ENCODE measurements at places on chromosomes 13 and 19. TPM values are rescaled to one million over a fixed set of nuclear protein-coding genes. Genes with fewer than 3 reads are reported as not detected.

The CLEC17A gene
- not detected for total RNA-seq

The ERFL gene
- total RNA-seq, result not detected

The CACTIN gene
- total RNA-seq, result 45.2 TPM

The DIAPH3 gene
- 33.9 TPM for total RNA-seq

The CPB2 gene
- total RNA-seq, result not detected

The SYT5 gene
- total RNA-seq, result not detected

The ETV2 gene
- 9.0 TPM for total RNA-seq

The ATP4B gene
- not detected for total RNA-seq

The SH3GL1 gene
- 79.7 TPM for total RNA-seq

The HRC gene
- total RNA-seq, result not detected

The SPACA4 gene
- not detected for total RNA-seq

The LPAR2 gene
- total RNA-seq, result 0.24 TPM

The FARP1 gene
- 25.6 TPM for total RNA-seq

The CGB8 gene
- 0.61 TPM for total RNA-seq

The DMRTC2 gene
- total RNA-seq, result not detected

The ZNF525 gene
- total RNA-seq, result 6.3 TPM

The SOX1 gene
- total RNA-seq, result not detected

The KLK2 gene
- not detected for total RNA-seq

The CERS1 gene
- not detected for total RNA-seq

The OLFM4 gene
- not detected for total RNA-seq

The SIGLEC14 gene
- total RNA-seq, result not detected

The ZNF567 gene
- 1.5 TPM for total RNA-seq

The BRD4 gene
- 14.5 TPM for total RNA-seq

The CYP2B6 gene
- total RNA-seq, result not detected

The ZNF577 gene
- total RNA-seq, result 2.9 TPM
